Aorta (tissue), 5 donors: ENCODE measurements at places on chromosomes 11 and 22. TPM values are rescaled to one million over a fixed set of nuclear protein-coding genes. Genes with fewer than 3 reads are reported as not detected.

Gene CFL1
- 812 TPM for total RNA-seq

Gene CCND1
- total RNA-seq, result 102 TPM

Gene PNPLA3
- not detected for total RNA-seq

Gene RIBC2
- total RNA-seq, result 1.2 TPM

Gene RAG2
- not detected for total RNA-seq

Gene TMEM45B
- total RNA-seq, result 0.72 TPM

Gene HTR3A
- total RNA-seq, result not detected

Gene TRMT112
- total RNA-seq, result 139 TPM

Gene MMP27
- not detected for total RNA-seq

Gene DEFB131B
- not detected for total RNA-seq

Gene QSER1
- total RNA-seq, result 22.1 TPM

Gene GSTT2B
- 23.9 TPM for total RNA-seq

Gene CNGA4
- not detected for total RNA-seq

Gene BTG4
- total RNA-seq, result not detected

Gene ROBO4
- 41.9 TPM for total RNA-seq

Gene ANGPTL5
- total RNA-seq, result 3.3 TPM

Gene CYP2D6
- total RNA-seq, result 1.1 TPM

Gene CDKN1C
- total RNA-seq, result 13.7 TPM

Gene UPK3A
- not detected for total RNA-seq

Gene OR10G7
- not detected for total RNA-seq

Gene RHOD
- 20.1 TPM for total RNA-seq

Gene HORMAD2
- total RNA-seq, result not detected

Gene POTEH
- not detected for total RNA-seq

Gene IGSF9B
- 59.7 TPM for total RNA-seq

Gene CATSPER1
- 1.2 TPM for total RNA-seq

Gene TRIM49C
- not detected for total RNA-seq

Gene PLXNB2
- total RNA-seq, result 139 TPM

Gene PPM1F
- total RNA-seq, result 65.1 TPM
